ENCODE measurements at places on chromosomes 3 and 15. TPM values are rescaled to one million over a fixed set of nuclear protein-coding genes. Genes with fewer than 3 reads are reported as not detected.

DNA sequence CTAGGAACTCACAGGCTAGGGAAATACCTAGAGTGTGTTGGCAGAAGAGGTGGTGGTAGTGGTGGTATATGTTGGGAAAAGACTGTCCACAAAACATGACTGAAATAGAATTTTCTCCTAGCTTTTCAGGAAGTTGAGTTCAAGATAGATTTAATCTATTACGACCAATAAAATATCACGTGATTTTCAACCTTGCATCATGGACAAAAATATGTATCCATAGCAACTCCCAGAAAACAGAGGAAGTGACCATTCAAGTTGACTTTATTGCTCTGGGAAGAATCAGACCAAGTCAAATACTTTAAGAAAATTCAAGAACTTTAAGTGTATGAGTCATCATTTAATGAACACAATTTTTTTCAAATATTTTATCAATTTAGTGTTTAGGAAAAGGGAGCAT, 347.0 kb upstream of the ZNF385D start:
- no peak for DNase-seq

DNA sequence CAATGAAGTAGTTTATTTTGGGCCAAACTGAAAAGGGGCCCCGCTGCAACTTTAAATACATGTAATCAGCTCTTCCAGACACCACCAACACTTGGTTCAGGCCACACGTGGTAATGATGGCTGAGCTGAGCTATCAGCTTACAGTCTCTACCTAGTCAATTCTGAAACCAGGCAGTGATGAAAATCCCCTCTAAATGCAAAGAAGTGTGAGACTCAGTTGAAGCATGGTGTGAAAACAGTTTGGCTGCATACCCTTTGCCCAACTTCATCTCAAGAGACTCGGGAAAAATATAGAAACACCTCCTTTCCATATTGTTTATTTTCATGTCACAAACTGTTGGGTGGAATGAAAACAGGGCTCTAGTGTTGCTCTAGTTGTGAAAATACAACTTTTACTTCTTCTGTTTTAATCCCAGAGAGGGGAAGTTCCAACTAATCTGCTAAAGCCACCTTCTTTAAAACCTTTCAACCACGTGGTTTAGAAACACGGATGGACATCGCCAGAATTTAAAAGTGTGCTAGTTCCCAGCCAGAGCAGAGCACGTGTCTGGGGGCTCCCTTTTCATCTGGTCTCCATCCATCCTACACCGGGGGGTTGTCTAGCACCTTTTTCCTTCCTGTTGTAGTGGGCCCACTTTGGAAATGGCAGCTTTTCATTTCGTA, 229.1 kb downstream of the EPHB1 start:
- DNase-seq = no peak

DNA sequence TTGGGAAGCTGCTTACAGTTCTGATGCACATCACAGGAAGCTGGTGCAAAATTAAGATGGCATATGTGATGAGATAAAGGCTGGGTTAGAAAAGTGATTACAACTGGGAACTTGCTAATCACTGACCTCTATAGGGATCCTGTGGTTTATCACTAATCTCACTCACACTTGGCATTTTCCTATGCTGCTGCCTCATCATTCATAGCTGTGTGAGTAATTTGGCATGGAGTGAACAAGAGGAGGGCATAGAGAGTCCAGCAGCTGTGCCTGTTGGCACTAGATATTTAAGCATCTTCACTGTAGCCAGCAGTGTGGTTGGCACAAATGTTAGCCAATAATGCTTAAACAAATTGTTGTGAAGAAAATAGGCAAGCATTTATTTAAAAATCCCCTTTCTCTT, 217.7 kb upstream of the CGNL1 start:
- DNase-seq = no peak

GRCh38 chr3:185200639-185201038, 47.8 kb upstream of the C3orf70 start:
- no peak for DNase-seq

- no peak for DNase-seq
Measured at GRCh38 chr3:55790596-55791350, 303.7 kb upstream of the WNT5A start.

DNA sequence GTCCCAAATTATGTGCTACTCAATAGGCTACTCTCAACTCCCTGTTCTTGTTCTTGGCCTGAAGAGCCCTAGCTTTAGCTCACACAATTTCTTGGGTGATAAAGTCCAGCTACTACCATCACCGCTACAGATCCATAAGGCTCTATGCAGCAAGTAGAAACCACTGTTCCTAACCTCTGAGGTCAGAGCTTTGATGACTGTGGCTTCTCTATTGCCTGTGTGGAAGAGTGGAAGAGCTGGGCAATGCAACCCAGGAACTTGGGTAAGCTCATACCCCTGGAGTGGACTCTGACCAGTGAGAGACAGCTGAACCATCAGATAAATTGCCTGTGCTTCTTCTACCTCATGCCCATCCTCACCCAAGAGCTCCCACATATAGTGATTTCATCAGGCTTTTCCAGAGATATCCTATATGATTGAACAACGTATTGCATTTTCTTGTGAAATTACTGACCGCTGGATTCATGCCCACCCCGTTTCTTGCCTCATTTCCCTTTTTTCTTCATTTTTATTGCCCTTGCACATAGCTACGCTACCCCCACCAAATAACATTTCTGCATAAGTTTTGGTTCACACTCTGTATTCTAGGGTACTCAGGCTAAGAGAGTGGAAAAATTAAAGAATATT, 172.3 kb upstream of the MBNL1 start:
- DNase-seq = no peak

Gene DAZL
- total RNA-seq = not detected

Gene POLQ
- total RNA-seq = 16.9 TPM

Gene CCR2
- total RNA-seq = not detected

Gene LXN
- total RNA-seq = 8.2 TPM

Gene TIMP4
- 0.75 TPM for total RNA-seq

Gene KBTBD12
- not detected for total RNA-seq
